OCI-M1 (cell line): ENCODE measurements at places on chromosomes 16 and 17.
A peak's percentile ranks its signal among the peaks of the same experiment; 100 is the strongest.

DNA sequence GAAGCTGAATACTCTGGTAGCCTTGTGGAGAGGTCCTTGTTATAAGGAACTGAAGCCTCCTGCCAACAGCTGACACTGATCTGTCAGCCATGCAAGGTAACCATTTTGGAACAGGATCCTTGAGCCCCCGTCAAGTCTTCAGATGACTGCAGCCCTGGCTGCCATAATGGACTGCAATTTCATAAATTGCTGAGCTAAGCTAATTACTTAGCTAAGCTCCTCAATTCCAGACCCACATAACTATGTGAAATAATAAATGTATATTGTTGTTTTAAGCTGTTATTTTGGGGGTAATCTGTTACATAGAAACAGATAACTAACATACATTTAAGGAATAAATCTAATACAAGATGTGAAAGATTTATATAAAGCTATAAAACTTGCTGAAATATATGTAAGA is 16.6 kb downstream of the ADAT1 start:
- DNase-seq = no peak

GRCh38 chr16:25734430-25735385 is 42.9 kb downstream of the HS3ST4 start:
- DNase-seq = no peak

- DNase-seq = no peak
These were observed 20.9 kb downstream of the ABR start for GRCh38 chr17:1158879-1159278.

DNA sequence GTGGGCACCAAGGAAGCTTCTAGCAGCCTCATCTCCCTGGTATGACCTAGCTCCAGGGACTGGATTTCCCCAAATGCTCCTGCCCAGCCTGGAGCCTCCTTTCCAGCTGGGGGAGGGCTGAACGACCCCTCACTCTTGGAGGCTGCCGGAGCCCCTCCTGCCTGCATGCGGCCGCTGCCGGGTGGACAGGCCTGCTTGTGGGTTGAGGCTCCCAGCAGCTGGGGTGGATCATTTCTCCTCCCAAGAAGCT is 213.6 kb downstream of the SEC14L1 start:
- DNase-seq = no peak

- no peak for DNase-seq
These were observed 1.6 kb downstream of the RSAD1 start for GRCh38 chr17:50480142-50480764.

GRCh38 chr17:60914078-60914477 is 236.4 kb downstream of the BCAS3 start:
- DNase-seq = no peak

DNA sequence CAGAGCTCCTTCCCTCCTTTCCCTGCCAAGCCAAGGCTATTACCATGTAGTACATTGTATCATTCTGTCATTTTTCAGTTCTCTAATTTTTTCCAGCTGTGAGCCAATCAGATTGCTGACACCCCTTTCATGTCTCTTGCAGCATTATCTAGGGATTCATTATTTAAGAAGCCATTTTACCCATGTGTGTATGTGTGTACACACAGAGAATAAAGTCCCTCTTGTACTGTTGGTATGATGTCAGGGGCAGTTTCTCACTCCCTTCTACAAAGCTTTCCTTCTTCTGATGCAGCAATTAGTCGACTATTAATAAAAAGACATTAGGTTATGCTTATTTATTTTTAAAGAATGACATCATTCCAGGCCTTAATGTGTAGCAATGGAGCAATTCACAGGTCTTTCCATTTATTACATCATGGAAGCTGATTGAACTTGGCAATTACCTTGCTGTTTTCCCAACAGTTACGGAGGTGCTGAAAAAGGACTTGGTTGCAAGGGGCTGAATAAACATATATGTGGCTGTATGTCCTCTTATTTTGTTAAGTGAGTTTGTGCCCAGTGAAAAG is 159.4 kb upstream of the HS3ST3A1 start:
- peak; percentile 38 for DNase-seq
